Renal cortex interstitium (tissue), 15 donors: ENCODE measurements at places on chromosomes 6 and 20.

- no peak for DNase-seq
Observed at GRCh38 chr6:50369996-50370395, 320.3 kb upstream of the DEFB112 start.

GRCh38 chr6:5318617-5319272, 57.4 kb downstream of the FARS2 start:
- DNase-seq: no peak

GRCh38 chr20:46640044-46640443, 11.2 kb downstream of the SLC13A3 start:
- DNase-seq: no peak

DNA sequence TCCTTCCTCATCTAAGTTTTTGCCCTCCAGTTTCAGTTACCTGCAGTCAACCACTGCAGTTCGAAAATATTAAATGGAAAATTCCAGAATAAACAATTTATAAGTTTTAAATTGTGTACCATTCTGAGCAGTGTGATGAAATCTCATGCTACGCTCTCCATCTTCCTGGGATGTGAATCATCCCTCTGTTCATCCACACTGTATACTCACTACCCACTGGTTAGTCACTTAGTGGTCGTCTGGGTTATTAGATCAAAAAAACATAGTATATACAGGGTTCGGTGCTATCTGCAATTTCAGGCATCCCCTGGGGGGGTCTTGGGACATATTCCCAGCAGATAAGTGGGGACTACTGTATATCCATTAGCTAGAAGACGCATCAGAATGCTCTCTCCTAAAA, 151.9 kb upstream of the SLC22A16 start:
- DNase-seq: no peak

DNA sequence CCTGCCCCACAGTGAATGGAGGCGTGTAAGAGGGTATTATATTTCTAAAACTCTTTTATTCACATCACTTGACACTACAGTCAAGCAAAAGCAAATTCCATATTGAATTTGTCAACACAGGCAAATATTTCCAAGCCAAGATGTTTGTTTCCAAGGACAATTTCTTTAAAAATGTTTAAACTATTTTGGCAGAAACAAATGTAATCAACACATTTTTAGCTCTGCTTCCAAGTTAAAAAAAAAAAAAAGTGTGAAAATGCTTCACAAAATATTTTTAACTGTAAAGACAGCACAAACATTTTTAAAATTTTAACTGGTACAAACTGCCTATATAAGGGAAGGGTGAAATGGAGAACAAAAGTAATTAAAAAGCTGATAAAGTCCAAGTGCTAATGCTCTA, 44.9 kb upstream of the DST start:
- no peak for DNase-seq

GRCh38 chr6:15453622-15454021, 207.8 kb downstream of the JARID2 start:
- DNase-seq: no peak

GRCh38 chr6:157280157-157280556, 43.2 kb downstream of the TMEM242 start:
- no peak for DNase-seq

GRCh38 chr6:162181111-162181510, 546.5 kb downstream of the PRKN start:
- DNase-seq: no peak

- no peak for DNase-seq
Observed at GRCh38 chr6:164034602-164035140, 620.2 kb downstream of the QKI start.

GRCh38 chr20:53718142-53719021, 124.7 kb upstream of the ZNF217 start:
- DNase-seq: no peak

GRCh38 chr6:90157441-90157840, 139.2 kb downstream of the BACH2 start:
- DNase-seq: no peak

GRCh38 chr20:23046431-23046830, 3.0 kb downstream of the THBD start:
- no peak for DNase-seq

DNA sequence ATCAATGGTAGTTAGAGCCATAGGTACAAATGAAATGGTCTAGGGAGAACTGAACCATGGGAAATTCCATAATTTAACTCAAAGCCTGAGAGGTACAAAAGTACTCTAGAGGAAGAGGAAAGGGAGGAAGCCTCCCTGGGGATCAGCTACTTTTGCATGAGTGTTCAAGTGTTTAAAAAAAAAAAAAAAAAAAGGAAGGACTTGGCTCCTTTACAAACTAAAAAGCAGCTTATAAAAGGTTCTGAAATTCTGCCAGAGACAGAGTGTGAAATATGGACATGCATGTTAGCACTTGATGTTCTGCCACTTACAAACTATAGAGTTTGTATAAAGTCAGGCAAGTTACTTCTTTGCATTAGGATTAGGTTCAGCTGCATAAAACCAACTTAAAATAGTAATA, 290.0 kb downstream of the TBC1D7 start:
- no peak for DNase-seq

DNA sequence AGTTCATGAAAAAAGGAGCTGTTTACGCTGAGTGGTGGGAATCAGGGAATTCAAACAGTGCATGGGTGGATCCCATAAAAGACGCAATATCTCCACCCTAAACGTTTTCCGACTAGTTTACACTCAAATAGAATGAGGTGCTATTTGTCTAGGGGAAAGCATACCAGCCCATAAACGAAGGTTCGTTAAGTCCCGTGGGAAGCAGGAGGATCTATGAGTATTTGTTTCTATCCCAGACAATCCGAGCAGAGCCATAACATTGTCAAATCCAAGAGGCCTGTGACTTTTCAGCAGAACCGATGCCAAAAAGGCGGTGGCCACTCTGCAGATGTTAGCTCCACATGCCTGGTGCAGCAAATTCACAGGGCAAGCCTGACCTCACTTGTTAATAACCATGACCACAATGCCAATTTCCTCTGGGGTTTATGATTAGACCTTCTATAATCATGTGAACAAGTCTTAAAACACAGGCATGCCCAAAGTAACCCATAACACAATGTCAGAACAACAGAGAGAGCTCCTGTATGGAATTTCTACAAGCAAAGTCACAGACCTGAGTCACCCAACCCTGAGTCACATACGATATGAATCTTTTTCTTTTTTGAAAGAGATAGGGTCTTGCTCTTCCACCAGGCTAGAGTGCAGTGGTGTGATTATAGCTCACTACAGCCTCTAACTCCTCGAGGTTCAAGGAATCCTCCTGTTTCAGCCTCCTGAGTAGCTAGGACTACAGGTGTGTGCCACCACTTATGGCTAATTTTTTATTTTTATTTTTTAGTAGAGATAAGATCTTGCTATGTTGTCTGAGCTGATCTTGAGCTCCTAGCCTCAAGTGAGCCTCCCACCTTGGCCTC, 123.3 kb downstream of the KIF13A start:
- DNase-seq: no peak

GRCh38 chr20:2032168-2032567, 38.3 kb upstream of the PDYN start:
- no peak for DNase-seq

DNA sequence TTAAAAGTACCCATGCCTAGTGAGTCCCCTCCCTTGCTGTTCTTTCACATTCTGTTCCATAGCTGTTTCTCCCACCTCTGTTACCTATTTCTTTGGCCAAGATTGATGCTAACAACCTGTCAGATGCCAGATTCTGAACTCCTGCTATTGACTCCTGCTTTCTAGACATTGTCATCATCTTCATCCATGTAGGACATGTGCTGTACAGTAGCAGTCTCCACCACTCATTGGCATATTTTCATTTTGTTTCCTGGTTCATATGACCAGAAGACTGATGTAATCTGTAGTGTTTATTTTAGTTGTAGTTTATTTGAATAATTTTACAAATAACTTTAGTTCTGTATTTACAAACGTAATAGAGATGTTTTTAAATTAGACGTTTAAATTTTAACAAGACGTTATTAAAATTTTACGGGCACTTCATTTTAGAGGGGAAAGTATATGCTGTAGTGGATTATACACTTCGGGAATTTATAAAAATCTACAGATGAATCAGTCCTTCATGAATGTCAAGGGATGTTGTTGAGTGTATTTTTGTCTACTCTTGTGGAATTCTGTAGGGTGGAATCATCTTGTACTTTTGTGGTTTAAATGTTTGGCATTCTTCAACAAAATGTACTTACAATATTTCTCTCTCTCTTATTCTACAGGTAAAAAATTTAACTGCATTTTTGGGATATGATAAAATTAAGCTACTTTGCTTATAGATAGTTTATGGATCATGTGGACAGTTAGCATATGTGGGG, 34.1 kb downstream of the TRMT11 start:
- DNase-seq: no peak
